Trophoblast cell (in vitro differentiated cells and primary cell): ENCODE measurements at places on chromosomes 3 and 15.

DNA sequence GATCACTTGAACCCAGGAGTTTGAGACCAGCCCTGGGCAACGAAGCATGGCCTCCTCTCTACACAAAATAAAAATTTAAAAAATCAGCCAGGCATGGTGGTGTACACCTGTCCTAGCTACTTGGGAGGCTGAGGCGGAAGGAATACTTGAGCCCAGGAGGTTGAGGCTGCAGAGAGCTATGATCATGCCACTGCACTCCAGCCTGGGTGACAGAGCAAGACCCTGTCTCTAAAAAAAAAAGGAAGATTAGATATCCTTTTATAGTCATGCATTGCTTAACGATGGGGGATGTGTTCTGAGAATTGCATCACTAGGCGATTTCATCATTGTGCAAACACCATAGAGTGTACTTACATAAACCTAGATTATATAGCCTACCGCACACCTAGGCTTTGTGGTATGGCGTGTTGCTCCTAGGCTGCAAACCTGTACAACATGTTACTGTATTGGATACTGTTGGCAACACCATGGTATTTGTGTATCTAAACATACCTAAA is 12.6 kb downstream of the ALAS1 start:
- peak; percentile 64 for DNase-seq

DNA sequence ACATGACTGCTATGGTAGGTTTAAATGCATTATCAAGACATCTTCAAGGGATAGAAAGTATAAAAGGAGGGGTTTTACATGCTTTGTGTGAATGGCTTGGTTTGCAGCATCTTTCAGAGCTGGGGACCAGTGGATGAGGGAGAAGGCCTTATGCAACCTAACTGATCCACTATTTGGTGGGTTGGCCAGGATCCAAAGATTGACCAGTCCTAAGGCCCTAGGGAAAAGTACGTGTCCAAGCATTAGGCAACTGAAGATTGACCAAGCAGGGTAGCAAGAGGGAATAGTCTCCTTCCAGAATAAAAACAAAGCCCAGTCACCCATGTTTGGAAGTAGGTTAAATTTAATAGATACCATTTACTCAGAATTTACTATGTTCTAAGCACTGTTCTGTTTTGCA is 509.3 kb downstream of the EPHB1 start:
- no peak for DNase-seq

DNA sequence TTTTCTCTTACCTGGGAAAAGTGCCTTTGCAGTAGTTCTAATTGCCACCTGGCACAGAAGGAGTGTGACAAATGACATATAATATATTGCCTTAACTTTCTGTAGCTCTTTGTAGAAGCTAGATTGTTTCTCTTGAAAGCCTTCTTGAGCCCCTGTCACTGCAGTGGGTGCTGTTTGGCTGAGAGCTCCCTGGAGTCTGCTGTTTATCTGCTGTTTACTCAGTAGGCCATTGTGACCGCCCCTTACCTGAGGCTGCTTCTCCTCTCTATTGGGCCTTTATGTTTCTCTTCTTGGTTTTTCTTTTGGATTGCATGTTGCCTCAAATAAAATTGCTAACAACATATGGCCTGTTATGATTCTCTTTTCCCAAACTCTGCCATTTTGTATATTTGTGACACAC is 16.7 kb downstream of the MAP2K5 start:
- DNase-seq = no peak

- DNase-seq = peak; percentile 57
These were observed 76.3 kb downstream of the DTWD1 start for GRCh38 chr15:49697121-49697520.

DNA sequence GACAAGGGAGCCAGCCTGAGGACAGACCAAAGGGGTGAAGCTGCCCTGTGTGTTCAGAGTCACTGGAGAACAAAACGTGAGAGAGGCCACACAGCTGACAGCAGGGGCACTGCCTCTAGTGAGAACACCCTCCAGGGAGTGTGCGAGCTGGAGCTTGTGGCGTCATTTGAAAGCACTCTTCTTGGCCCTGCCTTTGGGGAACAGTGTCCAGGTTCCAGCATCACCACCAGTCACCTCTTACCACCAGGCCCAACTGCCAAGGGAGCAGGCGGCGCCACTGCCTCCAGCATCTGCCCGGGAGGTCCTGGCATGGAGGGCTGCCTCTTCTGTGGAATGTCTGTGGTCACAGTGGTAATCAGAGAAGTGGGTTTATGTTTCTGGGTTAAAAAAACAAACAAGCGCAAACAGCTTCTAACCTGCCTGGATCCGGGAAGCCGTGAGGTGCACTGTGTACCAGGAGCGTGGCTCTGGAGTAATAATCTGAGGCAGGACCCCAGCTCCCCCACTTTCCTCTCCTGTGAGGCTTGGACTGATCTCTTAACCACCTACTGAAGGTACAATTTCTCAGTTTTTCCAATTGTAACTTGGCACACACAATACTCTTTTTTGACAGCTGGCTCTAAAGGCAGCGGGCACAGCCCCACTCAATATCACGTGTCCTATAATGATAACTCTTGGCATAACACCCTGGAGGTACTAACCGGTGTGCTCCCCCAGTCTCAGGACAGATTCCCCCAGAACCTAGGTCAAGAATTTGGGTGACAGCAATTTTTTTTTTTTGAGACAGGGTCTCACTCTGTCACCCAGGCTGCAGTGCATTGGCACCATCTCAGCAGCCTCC is 32.2 kb upstream of the CDCP1 start:
- DNase-seq = no peak
